NCI-H526 treated with DMSO at 0.1 percent for 48 hours (cell line): ENCODE measurements at places on chromosomes 16 and 17.

DNA sequence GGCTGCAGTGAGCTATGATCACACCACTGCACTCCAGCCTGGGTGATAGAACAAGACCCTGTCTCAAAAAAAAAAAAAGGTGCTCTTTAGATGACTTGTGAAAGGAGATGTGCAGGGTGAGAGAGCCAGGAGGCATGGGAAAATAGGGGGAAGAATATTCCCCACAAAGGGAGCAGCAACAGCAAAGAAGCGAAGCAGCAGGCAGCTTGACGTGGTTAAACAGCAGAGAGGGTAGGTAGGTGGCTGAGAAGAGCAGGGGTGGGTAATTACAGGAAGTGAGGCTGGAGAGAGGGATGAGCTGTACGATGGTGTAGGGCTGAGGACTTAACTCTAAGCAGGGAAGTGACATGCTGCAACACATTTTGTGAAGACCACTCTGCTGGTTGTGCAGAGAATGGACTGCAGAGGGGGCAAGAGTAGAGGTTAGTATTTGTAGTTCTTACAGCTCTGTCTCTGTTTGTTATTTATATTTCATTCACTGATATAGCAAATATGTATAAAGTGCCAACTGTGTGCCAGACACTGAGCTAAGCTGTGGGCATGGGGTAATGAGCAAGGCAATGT, 1.6 kb downstream of the HEATR3 start:
- no peak for DNase-seq

DNA sequence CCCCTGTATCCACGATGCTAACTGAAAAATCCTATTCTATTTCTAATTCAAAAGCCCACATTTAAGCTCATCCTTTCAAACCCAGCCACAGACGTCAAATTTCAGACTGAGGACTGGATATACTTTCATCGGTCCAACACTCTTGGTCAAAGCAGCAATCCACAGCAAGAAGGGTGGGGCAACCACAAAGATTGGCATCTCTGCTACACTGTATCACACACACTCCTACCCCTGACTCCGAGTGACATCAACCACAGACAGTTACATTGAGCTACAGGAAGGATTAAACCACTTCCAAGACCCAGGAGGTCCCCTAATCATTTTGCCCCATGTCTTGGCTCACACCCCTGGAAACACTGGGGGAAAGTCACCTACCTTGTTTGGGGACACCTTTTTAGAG, 61.3 kb downstream of the GRIN2A start:
- no peak for DNase-seq

DNA sequence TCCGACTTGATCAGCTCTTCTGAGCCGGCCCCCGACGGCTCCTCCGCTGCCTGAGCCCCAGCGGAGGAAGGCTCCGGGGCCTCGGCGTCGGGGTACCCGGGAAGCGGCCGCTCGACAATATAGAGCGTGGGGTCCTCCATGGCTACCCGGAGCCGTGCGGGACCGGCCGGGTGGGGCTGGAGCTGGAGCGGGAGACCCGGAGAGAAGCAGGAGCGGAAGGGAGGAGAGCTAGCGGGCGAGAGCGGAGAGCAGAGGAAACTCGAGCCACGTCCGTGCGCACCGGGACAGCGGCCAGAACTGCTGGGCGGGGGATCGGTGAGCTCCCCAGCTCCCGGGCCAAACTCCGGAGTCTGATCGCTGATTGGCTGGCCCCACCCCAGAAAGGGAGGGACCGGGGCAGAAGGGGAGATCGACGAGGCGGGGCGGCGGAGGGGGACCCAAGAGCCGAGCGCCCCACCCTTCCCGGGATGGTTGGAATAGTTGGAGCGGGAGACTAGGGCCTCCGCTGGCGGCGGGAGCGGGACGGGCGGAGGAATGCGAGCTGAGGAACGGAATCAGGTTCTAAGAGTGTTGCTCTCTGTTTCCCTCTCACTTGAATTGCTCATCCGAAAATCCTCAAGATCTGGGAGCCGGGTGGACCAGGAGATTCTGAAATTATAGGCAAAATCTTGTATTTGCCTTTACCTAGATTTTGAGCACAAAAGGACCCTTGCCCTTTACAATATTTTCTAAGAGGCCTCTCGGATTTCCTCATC, at the start of gene CAVIN1:
Gene CAVIN1, minus strand, starts transcription at position 299 of the 755 bp plus-strand sequence. Its CDS starts 159 bp downstream, at position 140.
- no peak for DNase-seq

DNA sequence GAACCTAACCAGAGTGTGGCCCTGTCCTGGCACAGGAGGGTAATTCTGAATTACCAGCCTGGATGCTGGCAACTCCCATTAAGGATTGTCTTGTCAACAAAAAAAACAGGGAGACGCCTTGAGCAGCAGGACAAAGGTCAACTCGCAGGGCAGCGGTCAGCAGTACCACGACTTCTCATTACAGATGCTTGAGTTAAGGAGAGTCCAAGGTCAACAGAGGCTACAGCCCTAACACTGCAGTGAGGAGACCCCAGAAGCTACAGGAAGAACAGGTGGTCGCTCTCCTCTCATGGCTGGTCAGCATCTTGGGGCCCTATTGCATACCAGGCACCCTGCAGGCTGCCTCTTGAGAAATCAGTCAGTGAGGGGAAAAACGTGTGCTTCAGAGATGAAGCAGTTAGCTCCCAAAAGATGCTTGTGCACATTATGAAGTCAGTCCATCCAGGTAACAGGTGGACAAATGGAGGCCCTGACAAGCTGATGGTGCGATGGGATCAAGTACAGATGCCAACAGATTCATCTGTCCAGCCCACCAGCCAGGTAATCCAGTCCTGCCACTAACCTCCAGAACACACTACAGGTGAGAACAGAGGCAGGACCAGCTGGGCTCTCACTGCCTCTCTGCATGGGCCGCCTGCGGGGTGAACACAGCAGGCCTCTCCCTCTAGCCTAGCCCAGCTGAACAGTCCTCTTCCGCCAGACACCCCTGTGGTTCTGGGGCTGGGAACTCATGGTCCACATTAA, 4.2 kb downstream of the CSNK1D start:
- no peak for DNase-seq

DNA sequence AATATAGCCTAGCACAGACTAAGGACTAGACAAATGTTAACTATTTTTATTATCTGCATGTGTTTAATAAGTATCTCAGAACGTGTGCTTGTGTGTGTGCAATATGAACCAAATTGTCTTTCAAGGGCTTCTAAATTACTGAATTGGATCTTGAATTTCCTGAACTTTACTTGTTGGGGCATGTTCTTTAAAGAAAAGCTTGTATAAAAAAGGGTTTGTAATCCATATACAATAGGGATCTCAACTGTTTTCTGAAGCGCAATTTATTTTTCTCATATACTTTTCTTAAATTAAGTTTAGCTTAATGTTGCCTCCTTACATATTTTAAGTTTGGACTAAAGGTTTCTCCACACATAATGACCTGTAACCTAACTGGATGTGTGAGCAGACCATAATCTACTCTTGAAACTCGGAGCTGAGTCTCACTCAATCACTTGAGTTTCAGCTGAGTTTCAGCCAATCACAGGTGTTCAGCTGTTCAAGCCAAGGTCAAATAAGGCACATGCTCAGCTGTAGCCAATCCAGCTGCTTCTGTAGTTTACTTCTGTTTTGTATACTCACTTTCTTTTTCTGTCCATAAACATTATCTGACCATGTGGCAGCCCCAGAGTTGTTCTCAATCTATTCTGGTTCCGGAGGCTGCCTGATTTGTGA, 72.3 kb downstream of the CDK5R1 start:
- no peak for DNase-seq

DNA sequence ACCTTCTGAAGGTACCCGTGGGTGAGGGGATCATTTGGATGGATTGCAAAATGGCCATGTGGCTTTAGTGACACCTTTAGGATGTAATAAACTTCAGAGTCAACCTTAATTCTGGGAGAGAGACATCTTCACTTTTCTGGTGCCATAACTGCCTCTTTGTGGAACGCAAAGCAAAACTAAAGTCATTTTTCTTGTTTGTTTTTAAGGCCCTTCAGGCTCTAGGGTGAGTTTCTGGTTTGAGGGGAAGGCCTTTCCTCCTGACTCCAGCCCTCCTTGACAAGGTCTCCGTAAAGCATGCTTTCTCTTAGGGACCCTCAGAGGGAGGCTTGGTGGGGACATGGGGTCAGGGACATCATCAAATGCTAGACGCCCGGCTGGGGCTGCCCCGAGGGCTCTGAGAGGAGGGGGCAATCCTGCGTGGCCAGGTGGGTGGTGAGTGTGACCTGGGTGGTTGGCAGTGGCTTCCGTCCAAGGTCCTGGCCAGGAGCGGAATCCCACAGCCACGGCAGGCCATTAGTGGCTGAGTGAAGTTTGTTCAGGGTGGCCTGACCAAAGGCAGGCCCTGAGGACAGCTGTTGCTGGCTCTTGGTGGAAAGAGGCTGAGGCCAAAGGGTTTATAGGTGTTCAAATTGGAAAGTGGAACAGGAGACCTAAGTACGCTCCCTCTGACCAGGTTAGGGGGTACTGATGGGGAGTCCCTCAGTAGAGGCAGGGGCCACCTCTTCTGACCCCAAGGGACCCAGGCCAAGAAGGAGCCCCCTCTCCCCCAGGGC, 112.2 kb downstream of the METRNL start:
- no peak for DNase-seq

- peak; percentile 16 for DNase-seq
Measured at GRCh38 chr17:38403491-38403890, 24.8 kb upstream of the ARHGAP23 start.

DNA sequence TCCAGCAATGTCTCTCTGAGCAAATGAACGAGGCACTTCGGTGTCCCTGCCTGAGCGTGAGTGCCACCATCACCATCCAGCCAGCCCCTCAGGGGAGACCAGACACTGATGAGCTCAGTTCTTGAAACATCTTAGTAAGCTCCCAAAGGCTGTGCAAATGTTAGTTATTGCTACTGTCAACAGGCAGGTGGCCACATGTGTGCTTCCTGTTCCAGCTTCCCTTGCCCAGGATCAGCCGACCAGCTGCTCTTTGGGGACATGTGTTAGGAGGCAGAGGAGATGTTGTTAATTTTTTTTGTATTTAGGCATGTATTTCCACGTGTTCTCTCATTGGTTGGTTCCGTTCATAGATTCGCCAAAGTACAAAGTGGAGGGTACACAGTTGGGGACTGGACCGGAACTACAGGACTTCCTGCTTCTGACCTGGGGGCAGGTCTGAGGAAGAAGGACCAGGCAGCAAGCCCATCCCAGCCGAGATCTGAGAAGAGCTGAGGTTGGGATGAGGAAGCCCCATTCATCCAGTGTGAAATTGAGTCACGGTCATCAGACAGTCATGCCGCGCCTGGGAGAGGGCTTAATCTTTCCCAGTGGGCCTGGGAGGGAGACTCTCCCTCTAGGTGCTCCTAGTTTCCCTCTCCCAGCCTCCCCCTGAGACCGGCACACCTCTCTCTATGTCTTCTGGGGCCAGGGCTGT, 3.8 kb downstream of the TTYH2 start:
- DNase-seq = no peak

DNA sequence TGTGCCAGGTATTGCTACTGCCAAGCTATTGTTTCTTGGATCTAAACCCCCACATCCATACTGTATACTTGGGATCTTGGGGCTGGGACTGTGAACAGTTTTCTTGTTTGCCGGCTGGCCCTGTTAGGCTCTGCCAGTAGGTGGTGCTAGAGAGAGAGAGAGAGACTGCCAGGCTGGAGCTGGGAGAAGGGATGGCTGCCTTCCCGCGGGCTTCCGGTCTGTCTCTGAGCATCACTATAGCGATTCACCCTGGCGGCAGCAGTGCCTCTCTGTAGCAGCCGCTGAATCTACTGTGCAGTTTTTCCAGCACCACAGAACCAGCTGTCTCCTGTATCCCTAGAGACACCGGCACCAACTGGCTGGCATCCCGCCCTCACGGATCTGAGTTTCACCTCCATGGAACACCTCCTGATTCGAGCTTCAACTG, 201.2 kb downstream of the UTP18 start:
- peak; percentile 34 for DNase-seq

- DNase-seq = no peak
Measured at GRCh38 chr17:60741031-60741430, 63.4 kb downstream of the BCAS3 start.

DNA sequence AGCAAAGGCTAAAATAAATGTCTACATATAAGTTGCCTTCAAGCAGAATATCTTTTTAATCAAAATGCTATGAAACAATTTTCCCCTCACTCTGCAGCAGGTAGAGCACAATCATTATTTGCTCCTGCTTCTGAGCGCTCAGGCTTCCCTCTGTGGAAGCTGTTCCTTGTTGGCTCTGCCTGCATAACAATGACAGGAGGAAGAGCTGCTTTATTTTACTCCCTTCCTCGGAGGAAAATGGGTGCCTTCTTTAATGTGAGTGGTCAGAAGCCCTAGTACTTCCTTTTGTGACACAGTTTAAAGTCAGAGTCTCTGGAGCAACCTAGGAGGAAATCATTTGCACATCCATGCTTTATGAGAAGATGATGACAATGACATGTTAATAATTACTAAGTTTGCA, 492.1 kb downstream of the CDH8 start:
- no peak for DNase-seq

- no peak for DNase-seq
Measured at GRCh38 chr17:36931697-36932382, 5.4 kb upstream of the LHX1 start.

- DNase-seq = no peak
Measured at GRCh38 chr17:46732754-46733398, 85.6 kb downstream of the WNT3 start.

- DNase-seq = no peak
Measured at GRCh38 chr17:79192503-79193351, 118.1 kb downstream of the ENGASE start.

GRCh38 chr17:10130263-10130662, 68.1 kb downstream of the GAS7 start:
- no peak for DNase-seq

- DNase-seq = no peak
Measured at GRCh38 chr17:78166416-78166815, 2.0 kb upstream of the SYNGR2 start.

DNA sequence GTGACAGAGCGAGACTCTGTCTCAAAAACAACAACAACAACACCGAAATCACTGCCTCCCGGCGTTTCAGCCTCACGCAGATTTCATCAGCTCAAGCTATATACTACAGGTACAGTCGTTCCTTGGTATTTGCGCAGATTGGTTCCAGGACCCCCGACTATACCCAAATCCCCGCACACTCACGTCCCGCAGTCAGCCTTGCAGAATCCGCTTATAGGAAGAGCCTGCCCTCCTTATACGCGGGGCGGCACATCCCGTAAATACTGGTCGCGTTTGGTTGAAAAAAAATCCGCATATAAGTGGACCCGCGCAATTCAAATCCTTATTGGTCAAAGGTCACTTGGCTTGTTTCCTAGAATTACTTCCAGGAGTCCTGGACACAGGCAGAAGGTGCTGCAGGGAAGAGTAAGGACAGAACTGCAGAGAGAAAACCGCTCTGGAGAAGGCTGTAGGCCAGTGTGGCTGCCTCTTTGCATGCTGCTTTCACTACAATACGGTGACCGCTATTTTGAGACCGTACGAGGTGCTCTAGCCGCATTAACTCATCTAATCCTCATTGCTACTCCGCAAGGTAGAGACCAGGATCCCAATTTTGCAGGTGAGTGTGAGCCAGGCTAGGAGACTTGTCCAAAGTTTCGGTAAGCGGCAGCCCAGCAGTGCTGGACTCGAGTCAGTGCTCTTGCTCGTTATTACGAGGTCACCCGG, 718 bp downstream of the NDUFAB1 start:
- DNase-seq = no peak

GRCh38 chr17:83173914-83174361, 94.5 kb downstream of the METRNL start:
- no peak for DNase-seq
